Activated CD8-positive, alpha-beta memory T cell treated with anti-CD3 and anti-CD28 coated beads, Interleukin-2, amount 50 U/mL, for 4 hours (primary cell): ENCODE measurements at places on chromosomes 4 and X.

GRCh38 chr4:25030277-25031076, at the start of gene LGI2:
LGI2 (minus strand) TSS chr4:25030946; CDS start chr4:25030693, 253 bp downstream.
- DNase-seq, result no peak

DNA sequence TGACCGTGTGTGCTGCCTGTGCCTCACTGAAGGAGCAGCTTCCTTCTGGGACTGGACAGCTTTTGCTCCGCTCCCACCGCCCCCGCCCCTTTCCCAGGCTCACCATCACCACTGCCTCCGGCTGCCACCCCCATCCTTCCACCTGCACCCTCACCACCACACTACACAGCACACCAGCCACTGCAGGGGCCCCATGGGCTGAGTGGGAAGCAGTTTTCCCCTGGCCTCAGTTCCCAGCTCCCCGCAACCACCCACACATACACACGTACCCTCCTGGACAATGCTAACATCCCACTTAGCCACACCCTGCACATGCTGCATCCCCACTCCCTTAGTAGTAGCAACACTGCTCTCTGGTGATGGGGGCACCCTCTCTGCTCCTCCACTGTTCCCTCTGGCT, 29.6 kb upstream of the COX18 start:
- no peak for DNase-seq

GRCh38 chr4:37978248-37978924, 18.2 kb downstream of the PTTG2 start:
- DNase-seq, result no peak

DNA sequence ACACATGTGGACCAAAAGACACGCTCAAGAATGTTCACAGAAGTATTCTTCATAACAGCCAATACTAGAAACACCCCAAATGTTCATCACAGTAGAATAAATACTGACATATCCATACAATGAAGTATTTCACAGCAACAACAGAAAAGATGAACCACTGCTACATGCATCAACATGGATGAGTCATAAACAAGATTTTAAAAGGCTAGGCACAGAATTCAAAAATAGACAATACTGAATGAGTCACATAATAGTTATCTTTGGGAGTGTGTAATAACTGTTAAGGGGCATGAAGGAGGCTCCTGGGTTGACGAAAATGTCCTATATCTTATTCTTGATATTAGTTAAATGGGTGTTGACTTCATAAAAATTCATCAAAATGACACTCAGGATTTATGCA, 43.5 kb downstream of the CLOCK start:
- DNase-seq, result no peak

DNA sequence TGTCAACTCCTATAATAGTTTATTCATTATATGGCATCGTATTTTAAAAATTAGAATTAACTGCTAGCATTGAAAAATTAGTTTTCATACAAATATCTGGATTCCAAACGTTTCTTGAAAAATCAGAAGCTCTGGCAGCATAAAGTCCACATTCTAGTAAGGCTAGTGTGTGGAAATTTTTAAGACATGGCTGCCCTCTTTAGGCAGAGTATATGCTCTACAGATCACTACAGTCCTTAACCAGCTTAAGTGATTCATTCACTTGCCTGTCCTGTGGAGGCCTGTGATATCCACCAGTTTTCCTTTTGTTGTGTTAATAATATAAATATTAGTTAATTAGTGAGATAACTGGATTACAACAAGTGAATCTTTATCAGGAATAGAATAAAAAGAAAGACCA, 287.2 kb downstream of the OPHN1 start:
- no peak for DNase-seq

DNA sequence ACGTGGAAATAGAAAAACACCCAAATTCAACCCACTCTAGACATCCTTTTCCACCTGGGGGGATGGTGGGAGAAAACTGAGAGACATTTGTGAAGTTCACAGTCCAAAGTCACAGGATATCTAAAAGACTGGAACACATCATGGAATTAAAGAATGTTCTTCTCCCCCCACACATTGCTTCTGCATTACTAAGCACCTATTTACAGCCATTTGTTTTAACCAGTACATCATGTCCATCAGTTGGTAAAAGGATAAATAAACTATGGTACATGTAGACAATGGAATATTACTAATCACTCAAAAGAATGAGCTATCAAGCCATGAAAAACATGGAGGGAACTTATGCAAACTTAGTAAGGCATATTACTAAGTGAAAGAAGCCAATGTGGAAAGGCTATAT, 185.5 kb upstream of the ANXA10 start:
- DNase-seq, result no peak

GRCh38 chr4:41878170-41878969, 56.9 kb upstream of the TMEM33 start:
- no peak for DNase-seq

DNA sequence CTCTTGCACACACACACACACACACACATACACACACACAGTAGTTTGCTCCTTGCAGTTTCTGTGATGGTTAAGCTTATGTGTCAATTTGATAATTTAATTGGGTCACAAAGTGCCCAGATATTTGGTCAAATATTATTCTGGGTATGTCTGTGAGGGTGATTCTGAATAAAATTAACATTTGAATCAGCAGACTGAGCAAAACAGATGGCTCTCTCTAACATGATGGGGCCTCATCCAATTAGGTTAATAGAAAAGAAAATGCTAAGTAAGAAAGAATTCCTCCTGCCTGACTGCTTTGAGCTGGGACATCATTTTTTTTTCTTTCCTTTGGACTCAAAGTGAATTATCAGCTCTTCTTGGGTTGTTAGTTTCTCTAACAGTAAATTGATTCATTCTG, 191.2 kb upstream of the INTU start:
- no peak for DNase-seq

DNA sequence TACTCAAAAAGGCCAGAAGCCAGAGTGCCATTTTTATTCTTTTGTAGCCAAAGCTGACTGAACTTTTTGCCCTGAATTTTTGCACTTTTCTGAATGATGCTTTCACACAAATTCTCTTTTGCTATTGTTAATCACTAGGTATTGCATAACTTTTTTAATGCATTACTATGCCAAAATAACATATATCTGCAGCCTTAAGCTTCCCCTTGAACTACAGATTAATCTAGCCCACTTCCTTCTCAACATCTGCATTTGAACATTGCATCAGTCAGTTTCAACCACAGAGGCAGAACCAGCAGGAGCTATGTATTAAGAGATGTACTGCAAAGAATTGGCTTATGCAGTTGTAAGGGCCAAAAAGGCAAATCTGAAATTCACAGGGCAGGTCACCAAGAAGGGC, 197.6 kb upstream of the GYPA start:
- DNase-seq, result no peak

GRCh38 chr4:96593422-96593821, 753.5 kb downstream of the PDHA2 start:
- no peak for DNase-seq

DNA sequence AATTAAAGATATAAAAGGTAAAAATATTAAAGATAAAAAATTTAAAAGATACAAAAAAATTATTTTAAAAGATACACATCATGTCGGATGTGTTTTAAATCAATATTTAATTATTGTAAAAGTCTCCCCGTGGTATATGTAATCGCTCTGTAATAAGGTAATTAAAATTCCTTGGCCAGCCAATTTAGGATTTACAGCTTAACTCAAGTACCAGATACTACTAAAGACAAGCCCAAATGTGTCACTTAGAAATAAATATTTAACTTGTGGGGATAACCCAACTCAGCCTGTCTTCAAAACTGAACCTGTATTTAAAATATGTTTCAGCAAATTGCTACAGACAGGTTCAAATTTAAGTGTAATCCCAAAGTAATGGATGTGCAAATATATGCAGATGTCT, 56.0 kb downstream of the GPR82 start:
- no peak for DNase-seq

DNA sequence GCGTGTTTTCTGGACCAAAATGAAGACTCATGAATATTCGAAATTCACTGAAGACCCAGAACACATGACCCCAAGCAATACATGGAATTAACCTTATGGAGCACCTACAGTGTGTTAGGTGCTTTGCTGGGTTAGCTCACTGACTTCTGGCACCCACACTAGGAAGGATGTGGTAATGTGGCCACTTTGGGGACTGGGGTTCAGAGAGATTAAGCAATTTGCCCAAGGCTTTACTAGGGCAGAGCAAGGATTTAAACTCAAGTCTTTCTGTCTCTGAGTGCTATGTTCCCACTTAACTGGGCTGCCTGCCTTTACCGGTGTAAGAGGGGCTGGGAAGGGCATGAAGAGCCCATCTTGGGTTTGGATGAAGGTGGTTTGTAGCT, 162.0 kb upstream of the ATP6AP2 start:
- no peak for DNase-seq

DNA sequence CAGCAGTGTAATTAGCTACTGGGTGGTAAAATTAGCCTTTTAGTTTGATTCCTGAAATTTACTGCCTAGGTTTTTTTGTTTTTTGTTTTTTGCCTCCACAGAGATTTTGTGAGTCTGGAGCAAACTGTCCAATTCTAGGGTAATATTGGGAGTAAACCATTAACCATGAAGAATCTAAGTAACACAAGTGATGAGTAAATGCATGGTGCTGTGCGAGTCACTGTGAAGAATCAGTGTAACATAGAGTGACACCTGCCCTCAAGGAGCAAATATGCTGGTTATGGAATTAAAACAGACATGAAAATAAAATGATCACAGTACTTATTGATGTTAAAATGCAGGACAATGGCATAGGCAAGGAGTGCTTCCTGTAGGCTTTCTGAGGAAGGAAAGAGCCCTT, 60.1 kb downstream of the LRP2BP start:
- no peak for DNase-seq

DNA sequence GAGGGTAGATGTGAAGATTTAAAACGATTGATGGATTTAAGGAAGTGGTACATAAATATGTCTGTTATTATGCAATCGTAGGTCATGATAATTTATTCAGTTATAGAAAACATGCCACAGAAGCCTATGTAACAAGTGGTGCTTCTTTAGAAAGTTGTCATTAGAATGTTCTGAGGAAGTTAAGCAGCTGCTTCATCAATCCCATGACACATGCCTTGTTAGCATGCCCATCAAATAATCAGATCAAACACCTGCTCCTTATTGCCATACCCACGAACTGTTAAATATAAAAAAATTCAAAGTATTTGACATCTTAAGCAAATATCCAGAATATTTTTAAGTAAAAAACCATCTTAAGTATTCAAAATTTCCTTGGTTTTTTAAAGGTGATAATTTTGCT, 76.4 kb upstream of the MYOZ2 start:
- no peak for DNase-seq

DNA sequence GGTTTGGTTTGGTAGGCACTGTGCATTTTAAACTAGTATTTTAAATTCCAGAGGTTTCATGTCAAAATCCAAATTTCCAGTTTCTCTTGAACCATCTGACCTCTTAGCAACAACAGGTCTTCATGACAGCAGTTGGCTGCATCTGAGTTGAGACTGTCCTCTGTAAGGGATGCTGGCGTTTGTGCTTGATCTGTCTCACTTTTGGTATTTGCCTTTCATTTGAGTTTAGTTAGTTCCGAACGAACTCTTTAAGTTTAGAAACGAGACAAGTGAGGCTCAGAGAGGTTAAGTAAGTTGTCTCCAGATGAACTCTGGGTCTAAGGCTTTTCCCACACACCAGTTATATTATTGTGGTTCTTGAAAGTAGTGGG, 29.1 kb downstream of the SPARCL1 start:
- DNase-seq, result no peak

GRCh38 chrX:39764441-39764914, 333.3 kb downstream of the BCOR start:
- no peak for DNase-seq

GRCh38 chr4:100166297-100167039, 23.8 kb downstream of the DDIT4L start:
- DNase-seq, result no peak

DNA sequence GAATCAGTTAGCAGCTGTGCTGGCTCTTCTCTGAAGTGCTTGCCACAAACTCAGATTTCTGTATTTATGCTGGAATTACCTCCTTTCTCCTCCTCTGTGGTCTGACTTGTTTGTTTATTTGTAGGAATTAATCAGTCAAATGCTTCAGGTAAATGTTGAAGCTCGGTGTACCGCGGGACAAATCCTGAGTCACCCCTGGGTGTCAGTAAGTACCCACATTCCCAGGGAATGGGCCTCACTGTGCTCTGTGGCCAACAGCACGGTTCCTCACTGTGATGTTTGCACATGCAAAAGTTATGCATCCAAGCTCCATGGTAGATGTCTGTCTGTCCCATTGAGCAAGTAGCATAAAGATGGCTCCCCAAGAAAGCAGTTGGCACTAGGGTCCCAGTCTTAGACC, 169.9 kb downstream of the DCLK2 start:
- no peak for DNase-seq

GRCh38 chr4:127229855-127230608, 402.7 kb upstream of the INTU start:
- DNase-seq, result no peak

GRCh38 chrX:20116577-20117240, at the start of gene MAP7D2:
MAP7D2 (minus strand) TSS chrX:20116907; CDS start chrX:20116879, 28 bp downstream.
- DNase-seq, result no peak

- DNase-seq, result no peak
Measured at GRCh38 chr4:156294577-156294976, 340.9 kb upstream of the CTSO start.

- no peak for DNase-seq
Measured at GRCh38 chrX:31269914-31270313, 198.1 kb upstream of the FTHL17 start.

DNA sequence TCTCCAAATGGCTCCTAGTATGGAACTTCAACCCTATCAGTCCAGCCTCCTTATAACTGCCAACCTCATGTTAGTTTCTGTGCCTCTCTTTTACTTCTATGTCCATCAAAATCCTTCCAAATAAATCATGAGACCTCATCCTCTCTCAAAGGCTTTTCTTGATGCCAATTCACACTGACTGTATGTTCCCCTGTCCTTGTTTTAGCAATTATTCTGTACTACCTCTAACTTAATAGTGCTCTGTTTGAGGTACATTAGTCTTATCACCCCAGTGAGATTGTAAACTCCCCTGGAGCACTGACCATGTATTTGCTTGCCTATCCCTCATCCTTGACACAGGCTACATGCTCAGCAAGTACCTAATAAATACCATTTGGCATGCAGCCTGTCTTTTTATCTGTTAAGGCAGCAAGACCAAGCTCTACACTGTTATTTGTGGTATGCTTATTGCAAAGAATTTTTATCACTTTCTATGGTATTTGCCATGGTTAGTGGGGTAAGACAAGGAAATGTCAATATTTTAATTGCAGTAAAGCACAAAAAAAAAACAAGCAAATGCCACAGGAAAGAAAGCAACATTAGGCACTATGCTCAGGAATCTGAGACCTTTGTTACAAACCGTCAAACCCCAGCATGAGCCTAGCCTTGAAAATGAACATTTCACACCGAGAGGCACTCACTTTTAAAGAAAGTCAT, 119.2 kb downstream of the SMARCA1 start:
- no peak for DNase-seq

DNA sequence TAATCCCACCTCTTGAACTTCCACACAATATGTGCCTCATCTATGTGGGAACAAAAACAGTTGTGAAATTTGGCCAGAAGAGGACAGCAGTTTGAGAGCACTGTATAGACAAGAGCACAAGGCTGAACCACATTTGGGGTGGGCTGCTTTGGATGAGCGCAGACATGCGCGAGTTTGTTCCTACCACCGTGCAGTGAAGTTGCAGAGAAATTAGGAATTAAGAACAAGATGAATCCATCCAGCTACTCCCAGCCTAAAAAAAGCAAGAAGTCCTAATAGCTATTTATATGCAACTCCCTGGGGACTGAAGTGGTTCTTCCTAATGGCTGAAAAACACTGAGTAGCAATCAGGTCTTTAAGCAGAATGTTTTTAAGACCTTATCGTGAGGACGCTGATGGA, 1.0 kb downstream of the GAB3 start:
- DNase-seq, result no peak

GRCh38 chr4:184384056-184384809, 90.1 kb downstream of the IRF2 start:
- no peak for DNase-seq
